ENCODE measurements at places on chromosomes 1 and 21. TPM values are rescaled to one million over a fixed set of nuclear protein-coding genes. Genes with fewer than 3 reads are reported as not detected.

- peak; percentile 60 for DNase-seq
Measured at GRCh38 chr1:202811296-202812175, 782 bp downstream of the PCAT6 start.

DNA sequence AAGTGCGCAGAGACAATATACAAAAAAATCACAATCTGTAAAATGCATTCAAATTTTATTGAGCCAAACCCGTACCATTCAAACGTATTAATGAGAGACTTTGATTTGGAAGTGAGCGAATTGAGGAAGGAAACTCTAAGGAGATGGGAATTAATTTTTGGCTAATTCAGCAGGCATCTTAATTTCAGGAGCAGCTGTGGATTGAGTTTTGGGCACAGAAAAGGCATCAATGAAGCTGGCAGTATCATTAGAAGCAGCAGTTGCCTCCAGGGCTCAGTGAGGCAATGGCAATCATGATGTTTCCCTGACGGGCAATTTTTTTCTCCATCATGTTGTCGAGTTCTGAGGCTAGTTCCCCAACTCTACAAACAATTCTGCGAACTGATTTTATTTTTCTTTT is 2041.6 kb downstream of the NCAM2 start:
- DNase-seq, result no peak

- DNase-seq, result no peak
Measured at GRCh38 chr1:50665413-50665812, 242.2 kb upstream of the DMRTA2 start.

- no peak for DNase-seq
Measured at GRCh38 chr21:29870814-29871213, 69.0 kb downstream of the GRIK1 start.

- DNase-seq, result peak; percentile 9
Measured at GRCh38 chr1:228010921-228011320, 4.1 kb downstream of the WNT3A start.

- DNase-seq, result no peak
Measured at GRCh38 chr1:203305809-203306088, 430 bp downstream of the BTG2 start.

GRCh38 chr21:25421321-25422028 is 185.8 kb downstream of the MRPL39 start:
- DNase-seq, result no peak

DNA sequence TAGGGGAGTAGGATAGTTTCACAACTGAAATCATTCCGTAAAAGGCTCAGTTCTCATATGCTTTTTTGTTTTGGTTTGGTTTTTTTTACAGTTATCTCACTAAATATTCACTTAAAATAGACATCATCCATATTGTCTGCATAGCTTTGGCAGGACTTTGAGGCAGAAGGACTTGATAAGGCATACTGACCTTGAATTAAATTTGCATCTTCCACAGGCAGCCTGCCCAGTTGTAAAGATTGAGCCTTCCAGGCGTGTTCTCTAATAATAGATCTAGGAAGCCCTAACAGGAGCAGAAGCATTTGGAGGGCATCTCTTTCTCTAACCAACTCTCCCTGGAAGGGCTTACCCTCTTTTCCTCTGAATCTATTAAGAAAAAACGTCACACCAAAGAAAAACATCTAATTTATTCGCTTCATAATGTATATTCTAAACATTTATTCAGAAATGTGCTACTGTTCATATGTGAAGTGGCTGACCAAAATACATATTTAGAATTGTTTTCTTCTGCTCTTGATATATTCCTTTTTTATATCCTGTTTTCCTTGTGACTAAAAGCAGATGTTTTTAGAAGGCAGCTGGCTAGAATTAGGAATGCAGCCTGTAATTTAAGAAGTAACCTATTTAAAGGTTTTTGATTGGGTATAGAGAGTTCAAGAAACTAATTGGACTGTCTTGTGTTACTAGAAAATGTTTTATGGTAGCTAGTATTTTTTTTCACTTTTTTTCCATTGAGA is 20.2 kb downstream of the DESI2 start:
- DNase-seq, result no peak

GRCh38 chr1:6245086-6245868 is 1.3 kb downstream of the HES3 start:
- peak; percentile 87 for DNase-seq

The SAMSN1 gene
- 10.8 TPM for total RNA-seq

Data from sciatic nerve (tissue), 2 donors.